Stimulated activated CD8-positive, alpha-beta memory T cell treated with anti-CD3 and anti-CD28 coated beads, Interleukin-15, amount 100 ng/mL, for 1 hour (primary cell): ENCODE measurements at places on chromosomes 7 and 10.

DNA sequence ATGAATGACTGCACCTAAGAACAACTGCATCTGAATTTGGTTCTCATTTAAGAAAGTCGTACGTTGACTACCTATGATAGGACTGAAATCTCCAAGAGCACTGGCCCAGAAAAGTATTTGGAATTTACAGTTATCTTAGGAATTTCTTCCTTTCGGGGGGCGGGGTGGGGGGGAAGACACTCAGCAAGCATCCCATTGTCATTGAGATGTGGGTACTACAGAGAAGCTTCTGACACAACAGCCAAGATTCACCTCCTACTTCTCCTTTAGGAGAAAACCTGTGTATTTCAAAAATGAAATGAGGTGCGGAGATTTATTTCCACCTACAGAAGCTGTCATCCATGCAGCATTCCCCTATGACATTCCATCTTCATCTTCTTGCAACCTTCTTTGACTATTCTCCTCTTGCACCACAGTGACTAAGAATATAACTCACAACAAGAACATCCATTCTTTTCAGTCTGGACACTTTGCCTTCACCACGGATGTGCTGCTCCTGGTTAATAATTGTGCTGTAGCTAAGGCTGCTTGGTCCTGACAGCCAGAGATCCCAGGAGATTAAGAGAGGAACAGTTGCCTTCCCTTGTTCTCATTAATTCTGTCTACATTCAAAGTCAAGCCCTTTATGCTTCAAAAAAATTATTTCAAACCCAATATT is 98.4 kb upstream of the FRMD4A start:
- DNase-seq: no peak

DNA sequence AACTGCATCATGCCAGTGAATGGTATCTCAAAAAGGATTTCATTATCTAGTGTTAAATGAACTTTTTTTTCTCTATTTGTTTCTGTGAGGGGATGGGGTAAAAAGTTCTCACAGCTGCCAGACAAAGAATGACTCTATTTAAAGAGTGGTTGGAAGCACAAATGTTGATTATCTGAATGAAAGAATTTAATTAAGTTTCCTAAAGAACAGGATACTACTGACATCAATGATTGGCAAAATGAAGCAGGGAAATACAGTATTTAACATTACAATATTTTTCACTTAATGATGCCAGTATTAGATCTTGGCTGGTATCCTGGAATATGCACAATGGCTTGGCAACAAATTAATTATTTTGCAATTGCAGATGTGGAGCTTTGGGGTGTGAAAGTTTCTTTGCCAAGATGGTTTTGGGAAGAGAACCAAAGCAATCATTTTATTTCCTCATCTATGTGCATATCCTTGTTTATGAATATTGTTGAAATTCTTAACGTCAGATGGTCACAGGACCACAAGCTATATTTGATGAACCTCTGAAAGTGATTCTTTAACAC is 336.8 kb downstream of the ARL4A start:
- DNase-seq: no peak

DNA sequence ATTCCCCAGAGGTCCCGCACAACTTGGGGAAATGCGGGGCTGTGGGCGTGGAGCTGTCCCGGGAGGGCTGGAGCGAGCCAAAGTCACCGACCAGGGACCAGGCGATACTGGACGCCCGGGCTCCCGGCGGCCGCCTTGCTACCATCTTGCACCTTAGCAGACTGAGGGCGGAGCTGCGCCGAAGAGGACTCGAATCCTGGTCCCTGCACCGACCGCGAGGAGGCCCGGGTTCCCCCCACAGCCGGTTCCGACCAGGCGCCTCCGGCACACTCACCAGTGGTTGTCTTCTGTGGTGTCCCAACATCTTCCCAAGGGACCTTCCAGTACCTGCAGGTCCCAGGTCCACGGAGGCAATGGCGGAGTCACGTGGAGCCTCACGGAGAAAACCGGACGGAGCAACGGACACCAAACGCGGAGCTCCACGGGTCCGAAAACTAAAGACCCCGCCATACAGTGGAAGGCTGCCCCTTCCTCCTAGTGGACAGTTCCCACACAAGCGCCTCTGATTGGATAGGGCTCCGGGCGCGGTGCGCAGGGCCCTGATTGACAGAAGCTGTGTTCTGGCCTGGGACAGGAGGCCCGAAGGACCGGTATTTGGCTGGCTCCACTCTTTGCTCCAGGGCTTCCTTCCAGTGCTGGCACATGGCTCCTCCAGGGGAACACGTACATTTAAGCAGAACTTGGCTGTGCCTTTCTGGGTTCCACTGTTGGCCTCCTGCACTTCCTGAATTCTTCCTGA is 124.6 kb upstream of the ZNF479 start:
- no peak for DNase-seq

- no peak for DNase-seq
Measured at GRCh38 chr7:137169282-137169698, 174.2 kb downstream of the PTN start.

DNA sequence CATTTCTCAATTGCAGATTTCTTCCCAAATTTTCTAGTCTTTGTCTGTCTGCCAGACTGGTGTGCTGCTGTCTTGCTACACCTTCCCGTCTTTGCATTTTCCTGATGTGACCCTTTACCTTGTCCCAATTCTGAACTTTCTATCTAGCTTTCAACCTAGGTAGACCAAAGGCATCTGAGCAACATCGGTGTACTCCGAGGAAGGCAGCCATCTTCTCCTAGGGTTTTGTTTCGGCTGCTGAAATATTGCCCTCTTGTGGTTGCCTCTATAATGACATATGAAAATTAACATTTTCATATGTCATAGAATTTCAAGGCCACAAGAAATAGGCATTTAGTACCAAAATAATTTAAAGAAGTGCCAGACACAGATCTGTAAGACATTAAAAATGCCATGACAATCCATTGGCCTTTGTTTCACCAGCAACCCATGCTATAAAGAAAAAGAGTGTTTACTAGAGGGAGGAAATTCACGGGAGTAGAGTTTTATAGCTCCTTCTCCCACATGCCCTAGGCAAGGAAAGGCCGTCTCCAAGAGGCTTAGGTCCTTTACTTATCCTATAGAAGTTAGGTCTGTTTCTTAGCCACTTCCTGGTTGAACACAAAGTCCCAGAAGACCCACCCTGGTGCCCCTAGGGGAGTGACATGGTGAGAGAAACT is 23.4 kb downstream of the OR9A2 start:
- no peak for DNase-seq

DNA sequence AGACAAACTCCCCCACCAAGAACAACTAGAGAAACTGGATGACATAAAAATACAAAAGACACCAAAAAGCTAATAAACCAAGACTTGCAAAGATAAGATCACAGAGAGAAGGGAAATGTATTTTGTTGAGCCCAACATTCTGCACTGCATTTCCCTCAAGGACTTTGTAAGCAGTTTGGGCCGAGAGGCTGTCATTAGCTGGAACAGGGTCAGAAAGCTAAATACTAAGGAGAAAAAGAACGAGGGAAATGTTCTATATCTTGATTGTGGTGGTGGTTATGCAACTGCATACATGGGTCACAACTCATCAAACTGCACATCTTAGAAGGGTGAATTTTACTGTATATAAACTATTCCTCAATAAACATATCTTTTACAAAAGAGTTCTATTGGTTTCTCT is 315.0 kb downstream of the IPMK start:
- DNase-seq: no peak

GRCh38 chr7:74202841-74203556 is 6.8 kb upstream of the LAT2 start:
- DNase-seq: no peak

DNA sequence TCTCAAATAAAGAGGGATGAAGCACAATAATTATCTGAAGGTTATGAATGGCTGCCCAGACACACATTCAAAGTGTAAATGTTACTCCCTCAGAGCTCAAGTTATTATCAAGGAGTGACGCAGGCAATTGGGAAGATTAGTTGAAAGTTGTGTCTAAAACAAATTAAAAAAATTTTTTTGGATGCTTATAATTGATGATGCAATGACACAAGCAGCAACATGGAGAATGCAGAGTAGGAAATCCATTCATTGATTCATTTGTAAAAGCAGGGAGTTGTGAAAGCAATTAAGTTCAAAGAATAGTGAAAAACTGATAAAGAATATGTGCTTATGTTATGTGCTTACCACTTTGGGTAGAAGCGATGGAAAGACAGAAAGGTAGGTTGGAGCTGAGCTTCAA is 120.4 kb downstream of the CDK6 start:
- DNase-seq: no peak

- no peak for DNase-seq
Measured at GRCh38 chr7:11970132-11970531, 138.1 kb upstream of the THSD7A start.

- DNase-seq: no peak
Measured at GRCh38 chr7:27943241-27943640, 203.3 kb downstream of the TAX1BP1 start.

DNA sequence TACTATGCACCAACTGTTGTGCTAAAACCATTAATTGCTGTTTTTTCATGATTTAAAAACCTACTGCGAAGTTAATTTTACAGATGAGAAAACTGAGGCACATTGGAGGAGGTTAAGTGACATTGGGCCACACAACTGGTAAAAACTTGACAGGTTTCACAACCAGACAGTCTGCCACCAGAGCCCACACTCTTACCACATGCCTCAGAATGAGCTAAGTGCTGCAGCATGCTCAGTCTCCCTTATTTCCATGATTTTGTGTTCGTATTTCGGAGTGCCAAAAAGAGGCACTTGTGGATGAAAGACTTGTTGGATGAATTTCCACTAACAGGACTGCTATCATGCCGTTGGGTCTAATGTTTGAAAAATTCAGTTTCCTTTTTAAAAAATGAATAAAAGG is 77.4 kb downstream of the PCLO start:
- DNase-seq: no peak

DNA sequence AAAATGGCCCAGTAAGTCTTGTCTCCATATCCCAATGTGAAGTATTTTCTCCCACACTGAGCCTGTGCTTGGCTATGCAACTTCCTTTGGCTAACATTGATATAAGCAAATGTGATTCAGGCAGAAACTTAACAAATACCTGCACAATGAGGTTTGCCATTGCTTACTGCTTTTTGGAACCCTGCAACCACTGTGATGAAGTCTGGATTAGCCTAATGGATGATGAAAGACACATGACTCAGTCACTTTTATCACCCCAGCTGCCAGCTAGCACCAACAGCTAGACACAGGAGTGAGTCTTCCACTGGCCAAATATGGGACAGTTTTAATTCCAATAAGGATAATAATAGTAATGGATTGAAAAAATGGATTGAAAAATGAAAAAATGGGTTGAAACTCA is 854.5 kb downstream of the GRM8 start:
- no peak for DNase-seq

DNA sequence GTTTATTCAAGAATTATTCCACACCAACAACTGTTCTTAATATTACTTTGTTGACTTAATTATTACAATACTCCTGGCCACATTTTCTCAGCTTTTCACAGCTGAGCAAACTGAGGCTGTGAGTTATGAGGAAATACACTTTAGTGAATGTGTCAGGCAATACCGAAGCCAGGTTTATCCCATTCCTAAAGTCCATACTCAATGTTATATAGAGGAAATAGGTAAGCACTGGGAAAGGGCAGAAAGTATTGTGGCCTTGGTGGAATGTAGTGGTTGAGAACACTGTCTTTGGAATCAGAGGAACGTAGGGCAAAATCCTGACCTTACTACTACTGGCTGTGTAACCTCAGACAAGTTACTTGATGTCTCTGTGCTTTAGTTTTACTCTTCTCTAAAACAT is 110.8 kb downstream of the CD36 start:
- DNase-seq: no peak

DNA sequence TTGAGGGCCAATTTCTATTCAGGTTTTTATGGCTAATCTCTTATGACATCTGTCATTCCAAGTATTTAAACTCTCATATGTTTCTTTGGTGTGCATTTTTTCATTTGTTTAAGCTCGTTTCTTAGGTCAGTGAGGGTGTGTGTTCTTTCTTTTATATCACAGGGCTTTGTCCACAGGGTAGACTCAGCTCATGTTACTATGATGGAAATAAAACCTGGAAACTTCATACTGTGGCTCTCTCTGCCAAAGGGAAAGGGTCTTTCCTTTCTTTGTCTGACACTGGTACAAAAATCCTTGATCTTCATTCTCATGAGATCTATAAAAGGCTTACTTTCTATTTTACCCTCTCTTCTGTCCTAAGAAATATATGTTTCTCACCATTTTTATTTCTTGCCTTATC is 129.6 kb upstream of the SP8 start:
- DNase-seq: no peak

DNA sequence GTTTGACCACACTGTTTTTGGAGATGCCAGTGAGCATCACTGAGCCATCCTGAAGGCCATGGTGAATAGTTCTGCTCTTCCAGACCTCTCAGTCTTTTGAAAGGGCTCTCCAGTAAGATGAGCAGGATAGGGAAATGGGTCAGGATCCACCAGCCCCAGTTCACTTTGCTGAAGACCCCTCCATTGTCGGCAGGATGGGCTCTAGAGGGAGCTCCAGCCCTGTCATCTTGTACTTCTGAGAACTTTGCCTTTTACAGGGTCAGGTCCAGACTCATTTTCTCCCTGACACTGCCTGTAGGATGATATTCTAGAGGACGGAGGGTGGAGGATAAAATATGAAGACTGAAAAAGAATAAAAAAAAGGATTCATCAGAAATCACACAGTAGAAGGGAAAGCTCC is 13.1 kb downstream of the LHFPL3 start:
- no peak for DNase-seq

- DNase-seq: no peak
Measured at GRCh38 chr7:140593672-140593982, 47.0 kb downstream of the DENND2A start.

- no peak for DNase-seq
Measured at GRCh38 chr7:54559401-54559800, 17.2 kb downstream of the VSTM2A start.

DNA sequence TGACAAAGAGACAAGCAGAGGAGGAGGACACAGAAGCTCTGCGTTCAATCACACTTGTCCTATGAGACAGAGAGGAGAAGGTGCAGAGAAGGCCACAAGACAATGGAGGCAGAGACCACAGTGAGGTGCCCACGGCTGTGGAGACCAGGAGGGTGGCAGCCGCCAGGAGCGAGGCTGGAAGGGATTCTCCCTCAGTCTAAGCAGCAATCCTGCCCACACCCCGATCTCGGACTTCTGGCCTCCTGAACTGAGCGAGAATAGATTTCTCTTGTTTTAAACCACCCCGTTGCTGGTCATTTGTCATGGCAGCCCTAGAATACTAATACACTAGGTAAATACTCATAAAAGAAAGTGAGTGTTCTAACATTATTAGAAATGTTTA is 92.1 kb downstream of the CYTH3 start:
- no peak for DNase-seq

- no peak for DNase-seq
Measured at GRCh38 chr10:7810443-7810842, 7.9 kb upstream of the TAF3 start.

- DNase-seq: no peak
Measured at GRCh38 chr10:62990126-62990525, 143.0 kb upstream of the NRBF2 start.

GRCh38 chr7:1028775-1029636 is 15.3 kb upstream of the GPR146 start:
- peak; percentile 30 for DNase-seq

GRCh38 chr7:39313376-39313775 is 252.8 kb upstream of the YAE1 start:
- no peak for DNase-seq
